Left forelimb (tissue), 1 donor: ENCODE measurements at places on chromosomes 16 and 17.

GRCh38 chr16:26752166-26752565, 314.6 kb upstream of the C16orf82 start:
- no peak for DNase-seq

- no peak for DNase-seq
Observed at GRCh38 chr17:81461607-81462500, 50.7 kb downstream of the ACTG1 start.

- DNase-seq = no peak
Observed at GRCh38 chr17:31313982-31314781, at the start of gene EVI2B. Gene EVI2B, minus strand, starts transcription at chr17:31314054. Its CDS starts 8,445 bp downstream, at chr17:31305609.

DNA sequence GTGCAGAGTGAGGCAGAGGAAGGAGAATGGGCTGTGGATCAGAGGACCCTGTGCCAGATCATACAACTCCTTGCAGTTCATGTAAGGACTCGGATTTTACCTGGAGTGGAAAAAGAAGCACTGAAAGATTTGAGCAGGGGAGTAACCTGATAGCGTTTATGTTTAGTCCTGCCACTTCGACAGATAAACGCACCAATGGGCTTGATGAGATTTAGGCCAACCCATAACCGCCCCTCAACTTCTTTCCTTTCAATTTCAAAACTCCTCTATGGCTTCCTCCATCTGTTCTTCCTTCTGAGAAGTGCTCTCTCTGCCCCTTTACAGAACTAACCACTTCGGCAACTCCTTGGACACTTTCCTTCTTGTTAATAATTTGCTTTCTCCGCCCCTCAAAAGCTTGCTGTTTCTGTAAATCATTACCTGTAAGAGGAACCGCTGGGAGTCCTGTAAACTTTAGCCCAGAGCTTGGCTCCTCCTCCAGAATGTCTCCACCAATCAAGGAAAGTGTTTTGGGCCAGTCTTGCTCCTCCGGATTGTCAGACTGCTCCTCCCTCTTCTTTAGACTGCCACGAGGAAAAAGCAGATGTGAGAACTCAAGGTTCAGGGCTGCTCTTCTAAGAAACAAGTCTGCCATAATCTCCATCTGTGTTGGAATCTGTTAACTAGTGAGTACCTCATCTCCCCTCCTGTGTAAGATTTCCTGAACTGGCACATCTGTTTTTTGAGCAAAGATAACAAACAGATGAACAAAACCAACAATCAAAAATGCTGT, at the start of gene ACSM3:
ACSM3 (plus strand) TSS at position 554 of the 772 bp plus-strand sequence. CDS start 6,021 bp downstream, outside the sequence.
- DNase-seq = peak; percentile 68

DNA sequence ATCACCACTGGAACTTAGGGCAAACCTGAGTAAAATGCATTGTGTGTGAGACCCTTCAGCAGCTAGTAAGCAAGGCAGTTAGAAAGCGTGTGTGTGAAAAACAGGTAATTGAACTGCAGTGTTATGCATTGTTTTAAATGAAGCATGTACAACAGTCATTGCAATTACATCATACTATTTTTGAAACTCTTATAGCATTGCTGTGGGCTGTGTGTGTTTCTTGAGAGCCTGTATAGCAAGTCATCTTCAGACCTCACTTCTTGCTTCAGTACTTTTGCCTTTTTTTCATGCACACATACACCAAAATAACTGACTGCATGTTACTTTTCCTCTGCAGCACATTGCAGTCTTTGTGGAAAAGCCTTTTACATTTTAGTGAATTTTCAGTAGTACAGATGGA, 19.2 kb downstream of the PTRH2 start:
- no peak for DNase-seq

DNA sequence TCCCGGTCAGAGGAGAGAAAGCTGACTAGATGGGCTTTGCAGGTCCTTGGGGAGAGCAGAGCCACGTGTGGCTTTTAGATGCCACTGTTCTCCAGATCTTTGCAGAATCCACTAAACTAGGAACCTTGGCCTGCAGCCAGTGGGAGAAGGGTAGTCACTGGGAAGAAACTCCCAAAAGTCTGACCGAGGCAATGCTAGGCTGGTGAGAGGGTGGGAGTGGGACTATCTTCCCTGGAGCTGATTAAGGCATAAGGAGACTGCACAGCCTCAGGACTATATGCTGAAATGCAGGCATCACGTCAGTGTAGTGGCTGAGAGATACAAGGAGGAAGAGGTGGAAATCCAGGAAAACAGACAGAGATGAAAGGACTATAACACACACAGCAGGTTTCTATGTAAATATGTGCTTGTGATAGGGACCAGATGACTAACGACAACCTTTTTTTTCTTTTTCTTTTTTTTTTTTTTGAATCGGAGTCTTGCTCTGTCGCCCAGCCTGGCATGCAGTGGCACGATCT, 2.2 kb upstream of the GSDMA start:
- no peak for DNase-seq

DNA sequence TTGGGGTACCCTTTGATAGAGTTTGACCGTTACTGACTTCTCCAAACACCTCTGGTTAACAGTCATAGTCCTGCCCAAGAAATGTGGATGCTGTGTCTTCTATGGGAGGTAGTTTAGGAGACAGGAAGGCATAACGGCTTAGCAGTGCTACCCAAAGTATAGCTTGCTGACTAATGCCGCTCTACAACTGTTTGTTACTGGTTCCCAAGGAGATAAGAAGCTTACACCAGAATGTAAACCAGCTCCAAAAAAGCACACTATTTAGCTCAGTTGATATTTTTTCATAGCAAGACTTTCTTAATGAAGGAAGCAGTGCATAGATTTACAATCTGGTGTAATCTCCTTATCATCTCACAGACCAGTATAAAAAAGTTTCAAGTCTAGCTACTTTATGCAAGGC, 95.7 kb downstream of the HS3ST3B1 start:
- no peak for DNase-seq

GRCh38 chr17:77417575-77417974, 276.8 kb downstream of the SEC14L1 start:
- no peak for DNase-seq

DNA sequence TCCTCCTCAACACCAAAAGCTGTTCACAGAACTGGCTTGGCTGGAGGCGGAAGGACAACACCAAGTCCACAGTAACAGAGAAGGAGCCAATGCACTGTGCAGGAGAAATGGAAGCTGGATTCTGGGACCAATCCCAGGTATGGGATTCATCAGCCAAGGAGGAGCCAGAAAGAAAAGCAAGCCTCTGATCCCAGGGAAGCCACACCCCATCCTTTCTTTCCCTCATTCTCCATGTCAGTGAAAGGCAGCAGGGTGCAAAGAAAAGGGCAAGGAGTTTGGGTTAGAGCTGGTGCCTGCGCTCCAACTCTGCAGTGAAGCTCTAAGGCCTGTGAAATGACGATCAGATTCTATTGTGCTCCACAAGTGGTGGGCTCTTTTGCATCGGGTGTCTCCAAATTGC, 11.0 kb downstream of the DCAKD start:
- no peak for DNase-seq

DNA sequence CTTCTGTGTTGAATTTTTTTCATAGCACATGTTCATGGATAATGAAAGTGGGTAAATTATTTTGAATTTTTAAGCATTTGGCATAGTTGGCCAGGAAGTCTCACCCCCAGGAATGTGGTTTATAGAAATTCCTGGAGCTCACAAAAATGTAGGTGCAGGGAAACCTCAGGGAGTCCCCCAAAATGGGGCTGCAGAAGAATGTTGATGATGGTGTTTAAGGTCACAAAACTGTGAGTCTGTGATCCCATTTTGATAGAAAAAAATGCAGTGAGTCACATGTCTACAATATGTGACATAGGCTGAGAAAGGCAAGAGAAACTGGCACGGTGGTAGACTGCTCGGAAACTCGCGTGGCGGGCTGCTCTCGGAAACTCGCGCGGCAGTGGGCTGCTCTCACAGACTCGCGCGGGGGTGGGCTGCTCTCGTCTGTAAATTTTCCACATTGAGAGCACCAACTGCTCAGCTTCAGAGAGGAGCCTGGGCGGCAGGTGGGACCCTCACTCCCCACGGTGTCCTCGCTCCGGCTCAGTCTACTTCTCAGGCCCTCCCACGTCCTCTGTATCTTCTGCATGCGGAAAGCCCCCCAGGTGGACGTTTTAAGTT, 18.7 kb upstream of the MC1R start:
- DNase-seq = no peak

DNA sequence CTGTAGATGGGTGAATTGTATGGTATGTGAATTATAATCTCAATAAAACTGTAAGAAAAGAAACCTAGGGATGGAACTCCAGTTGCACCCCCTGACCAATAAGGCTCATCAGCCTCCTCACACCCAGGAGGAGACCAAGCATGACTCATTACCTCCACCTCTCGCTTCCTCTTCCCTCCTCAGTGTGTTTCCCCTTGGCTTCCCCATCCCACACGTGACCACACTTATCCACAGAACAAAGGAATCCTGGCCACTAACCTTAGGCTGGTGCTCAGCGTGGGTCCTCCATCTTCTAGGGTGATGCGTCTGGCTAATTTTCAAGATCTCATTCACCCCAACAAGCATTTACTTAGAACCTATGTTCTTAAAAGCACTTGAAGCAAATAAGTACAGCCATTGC, 36.2 kb upstream of the MAP3K14 start:
- DNase-seq = no peak

- no peak for DNase-seq
Observed at GRCh38 chr16:60271025-60271771, 1537.1 kb upstream of the GOT2 start.

DNA sequence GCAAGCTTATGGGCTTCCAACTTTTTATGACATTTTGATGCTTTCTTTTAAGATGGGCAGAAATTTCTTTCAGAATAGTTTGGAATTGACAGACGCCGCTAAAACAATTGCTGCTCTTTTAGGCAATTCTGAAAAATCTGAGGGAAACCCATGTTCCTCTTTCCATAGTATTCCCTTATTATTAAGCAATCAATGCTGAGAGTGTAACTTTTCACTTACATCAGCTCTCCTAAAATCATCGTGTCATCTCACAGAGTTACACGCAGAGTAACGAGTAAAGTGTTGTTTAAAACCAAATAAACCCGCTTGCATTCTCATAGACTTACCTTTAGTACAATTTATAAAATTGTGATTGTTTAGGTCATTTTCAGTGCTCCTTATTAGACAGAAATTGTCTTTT, 150.6 kb downstream of the MAF start:
- DNase-seq = no peak

- no peak for DNase-seq
Observed at GRCh38 chr16:9077091-9077809, 14.2 kb upstream of the HAPSTR1 start.

- DNase-seq = no peak
Observed at GRCh38 chr17:76446449-76447231, 6.3 kb downstream of the UBE2O start.

GRCh38 chr17:15886804-15887203, 58.1 kb upstream of the ADORA2B start:
- no peak for DNase-seq

DNA sequence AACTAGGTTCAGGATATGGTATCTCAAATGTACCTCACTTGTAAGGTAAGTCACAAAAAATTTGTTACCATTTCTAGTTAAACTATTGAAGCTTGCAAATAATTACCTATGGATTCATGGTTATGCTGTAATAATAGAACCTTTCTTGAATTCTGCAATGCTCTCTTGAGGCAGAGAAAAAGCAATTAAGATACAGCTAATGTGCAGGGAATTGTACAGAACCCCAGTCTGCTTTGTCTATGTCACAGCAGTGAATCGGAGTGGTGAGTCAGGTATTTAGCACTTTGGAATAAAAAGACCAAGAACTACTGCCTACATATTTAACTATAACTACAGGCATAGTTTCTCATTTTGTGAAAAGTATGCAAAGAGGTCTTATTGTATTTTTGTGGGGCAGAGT, 228.7 kb upstream of the GOT2 start:
- DNase-seq = no peak

DNA sequence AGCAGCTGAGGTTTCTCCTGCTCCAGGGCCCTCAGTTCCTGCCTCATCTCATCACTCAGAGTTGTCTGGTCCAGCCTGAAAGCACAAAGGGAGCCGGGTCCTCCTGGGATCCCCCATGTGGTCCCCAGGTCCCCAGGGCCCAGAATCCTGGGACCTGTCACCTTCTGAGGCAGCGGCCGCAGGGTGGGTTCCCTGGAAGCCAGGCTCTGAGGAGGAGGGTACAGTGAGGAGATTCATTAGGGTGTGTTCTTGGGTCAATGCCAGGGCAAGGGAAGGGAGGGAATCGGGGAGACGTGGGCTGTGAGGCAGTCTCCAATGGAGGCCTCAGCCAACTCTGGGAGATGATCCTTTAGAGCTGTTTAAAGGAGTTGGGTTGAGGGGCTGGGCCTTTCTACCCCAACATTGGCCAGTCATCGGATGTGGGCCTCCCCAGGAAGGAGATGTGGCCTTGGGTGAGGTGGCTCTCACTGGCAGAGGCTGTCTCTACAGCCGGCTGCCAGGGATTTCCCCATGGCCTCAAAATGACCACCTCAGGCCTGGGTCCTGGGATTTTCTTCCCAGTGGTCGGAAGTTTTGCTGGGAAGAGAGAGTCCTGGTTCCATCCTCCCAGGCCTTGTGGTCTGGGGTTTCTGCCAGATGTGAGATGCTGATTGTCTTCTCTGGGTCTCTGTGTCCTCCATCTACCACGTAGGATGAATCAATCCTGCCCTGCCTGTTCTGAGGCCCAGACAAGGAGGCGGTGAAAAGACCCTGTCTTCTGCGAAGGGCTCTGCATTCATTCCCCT, 47.3 kb downstream of the NLRP1 start:
- no peak for DNase-seq

DNA sequence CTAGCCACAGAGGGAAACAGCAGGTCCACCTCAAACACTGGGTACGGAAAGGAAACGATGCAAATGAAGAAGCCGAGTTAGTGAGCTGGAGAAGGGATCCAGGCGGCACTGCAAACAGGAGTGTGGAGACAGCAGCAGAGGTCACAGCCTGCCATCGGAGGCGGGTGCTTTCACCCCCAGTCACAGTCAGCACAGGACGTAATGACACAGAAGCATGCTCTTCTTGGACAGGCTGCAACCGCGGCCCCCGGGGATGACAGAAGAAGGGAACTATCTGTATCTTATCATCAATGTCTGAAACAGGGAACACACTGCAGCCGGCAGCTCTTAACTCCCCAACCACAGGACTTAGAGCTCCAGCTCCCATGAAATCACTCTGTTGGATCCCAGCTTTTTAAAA, 16.1 kb upstream of the SLC38A8 start:
- DNase-seq = peak; percentile 34

DNA sequence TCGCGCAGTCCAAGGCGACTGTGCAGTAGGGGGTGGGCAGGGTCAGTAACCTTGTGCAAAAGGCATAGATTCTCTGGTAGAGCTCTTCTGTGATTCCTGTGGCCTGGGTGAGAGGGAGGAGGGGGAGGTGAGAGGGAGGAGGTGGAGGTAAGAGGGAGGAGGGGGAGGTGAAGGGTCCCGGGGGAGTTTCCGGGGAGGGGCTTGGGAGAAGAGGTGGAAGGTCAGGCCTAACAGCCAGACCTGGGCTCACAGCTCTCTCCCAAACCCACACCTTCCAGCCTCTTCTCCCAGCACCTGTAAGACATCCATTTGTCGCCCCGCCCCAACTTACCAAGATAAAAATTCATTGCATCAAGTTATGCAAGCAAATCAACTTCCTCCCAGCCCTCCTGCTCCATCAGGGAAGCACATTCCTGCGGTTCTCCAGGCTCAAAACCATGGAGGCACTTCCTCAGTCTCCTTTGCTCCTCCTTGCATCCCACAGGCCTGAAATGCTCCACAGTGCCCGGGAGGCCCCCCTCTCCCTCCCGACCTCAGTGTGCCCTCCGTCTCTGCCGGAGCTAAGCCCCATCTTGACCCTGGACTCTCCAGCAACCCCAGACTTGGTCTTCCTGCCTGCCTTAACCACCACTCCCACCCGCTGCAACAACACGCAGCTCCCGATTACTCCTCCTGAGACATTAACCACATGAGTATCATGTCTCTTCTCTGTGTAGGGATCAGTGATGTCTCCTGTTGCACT, 30.5 kb downstream of the PIK3R6 start:
- no peak for DNase-seq
